ENCODE measurements at places on chromosomes 1 and 21.

- DNase-seq: no peak
These were observed 30.0 kb downstream of the TENT5C start for GRCh38 chr1:117635805-117636204.

- no peak for DNase-seq
These were observed 36.5 kb upstream of the KCNJ15 start for GRCh38 chr21:38220270-38220737.

DNA sequence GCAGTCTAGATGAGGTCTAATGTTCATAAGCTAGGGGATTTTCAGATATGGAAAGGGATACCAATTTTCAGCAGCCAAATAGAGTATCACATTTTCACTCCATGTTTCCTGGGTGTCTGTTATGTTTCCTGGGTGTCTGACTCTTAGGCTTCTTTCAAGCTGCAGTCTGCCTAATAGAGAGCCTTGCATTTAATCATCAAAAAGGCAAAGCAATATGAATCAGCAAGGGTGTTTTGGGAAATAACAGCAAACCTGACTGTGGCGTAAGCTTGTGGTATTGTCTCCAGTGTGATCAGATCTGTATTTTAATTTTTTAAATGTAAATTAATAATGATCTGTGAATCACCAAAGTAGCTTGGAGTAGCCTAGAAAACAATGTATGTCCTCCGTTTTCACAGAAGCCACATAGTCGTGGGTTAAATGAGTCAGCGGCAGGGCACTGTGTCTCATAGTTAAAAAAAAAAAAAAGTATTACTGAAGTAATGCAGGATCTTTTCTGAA, 10.4 kb downstream of the LGALS8 start:
- DNase-seq: peak; percentile 68

DNA sequence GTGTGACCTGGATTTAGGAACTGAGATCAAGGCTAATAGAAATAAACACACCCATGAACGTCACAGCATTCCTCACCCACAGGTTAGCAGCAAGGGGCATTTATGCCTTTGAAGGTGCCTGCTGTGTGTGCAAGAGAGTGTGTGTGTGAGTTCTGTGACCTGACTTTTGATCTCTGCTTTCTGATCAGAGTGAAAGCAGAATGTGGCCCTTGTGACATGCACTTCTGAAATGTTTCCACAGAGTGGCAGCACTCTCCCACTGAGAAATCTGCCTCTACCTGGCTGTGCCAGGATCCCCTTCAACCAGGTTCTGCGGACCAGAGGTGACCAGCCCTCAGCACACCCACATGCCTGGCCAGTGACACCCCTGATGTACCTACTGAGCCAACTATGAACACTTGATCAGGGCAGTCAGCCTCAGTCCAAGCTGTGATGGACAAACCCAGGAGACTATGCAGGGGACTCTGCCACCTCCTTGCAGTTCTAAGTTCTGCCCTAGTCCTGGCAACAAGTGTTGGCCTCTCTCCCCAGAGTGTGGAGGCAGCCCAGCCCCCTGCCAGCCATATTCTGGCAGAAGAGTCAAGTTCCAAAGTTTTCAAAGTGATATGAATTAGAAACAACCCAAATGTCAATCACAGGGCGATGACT, 41.0 kb downstream of the RXRG start:
- peak; percentile 36 for DNase-seq

- no peak for DNase-seq
These were observed 214.9 kb downstream of the GABPA start for GRCh38 chr21:25949701-25950100.

DNA sequence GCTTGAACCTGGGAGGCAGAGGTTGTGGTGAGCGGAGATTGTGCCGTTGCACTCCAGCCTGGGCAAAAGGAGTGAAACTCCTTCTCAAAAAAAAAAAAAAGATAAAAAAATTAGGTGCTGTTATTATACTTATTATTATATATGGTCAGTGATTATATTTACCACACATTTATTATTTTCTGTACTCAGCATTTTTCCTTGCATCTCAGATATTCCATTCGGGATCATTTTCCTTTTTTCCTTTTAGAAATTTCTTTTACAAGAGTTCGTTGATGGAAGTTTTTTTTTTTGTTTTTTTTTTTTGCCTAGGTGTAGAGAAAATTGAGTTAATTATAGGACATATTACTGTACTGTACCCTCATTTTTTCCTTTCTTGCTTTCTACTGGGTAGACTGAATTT, 13.5 kb downstream of the CCDC30 start:
- DNase-seq: no peak
